Activated naive CD4-positive, alpha-beta T cell treated with anti-CD3 and anti-CD28 coated beads for 36 hours (primary cell): ENCODE measurements at places on chromosomes 11 and 22.

- DNase-seq: no peak
Observed at GRCh38 chr11:88039476-88040147, 135.6 kb downstream of the RAB38 start.

- DNase-seq: no peak
Observed at GRCh38 chr11:45859661-45860140, 12.4 kb downstream of the CRY2 start.

DNA sequence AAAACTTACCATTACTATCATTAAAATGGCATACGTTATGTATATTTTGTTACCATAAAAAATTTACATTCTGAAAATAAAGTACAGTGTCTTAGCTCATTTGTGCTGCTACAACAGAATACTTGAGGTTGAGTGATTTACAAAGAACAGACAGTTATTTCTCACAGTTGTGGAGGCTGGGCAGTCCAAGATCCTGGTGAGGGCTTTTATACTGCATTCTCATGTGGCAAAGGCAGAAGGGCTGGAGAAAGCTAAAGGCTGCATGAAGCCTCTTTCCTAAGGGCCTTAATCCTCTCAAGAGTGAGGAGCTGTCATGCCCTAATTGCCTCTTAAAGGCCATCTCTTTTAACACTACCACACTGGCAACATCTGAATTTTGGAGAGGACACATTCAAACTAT is 13.3 kb downstream of the GGTLC2 start:
- DNase-seq: no peak

DNA sequence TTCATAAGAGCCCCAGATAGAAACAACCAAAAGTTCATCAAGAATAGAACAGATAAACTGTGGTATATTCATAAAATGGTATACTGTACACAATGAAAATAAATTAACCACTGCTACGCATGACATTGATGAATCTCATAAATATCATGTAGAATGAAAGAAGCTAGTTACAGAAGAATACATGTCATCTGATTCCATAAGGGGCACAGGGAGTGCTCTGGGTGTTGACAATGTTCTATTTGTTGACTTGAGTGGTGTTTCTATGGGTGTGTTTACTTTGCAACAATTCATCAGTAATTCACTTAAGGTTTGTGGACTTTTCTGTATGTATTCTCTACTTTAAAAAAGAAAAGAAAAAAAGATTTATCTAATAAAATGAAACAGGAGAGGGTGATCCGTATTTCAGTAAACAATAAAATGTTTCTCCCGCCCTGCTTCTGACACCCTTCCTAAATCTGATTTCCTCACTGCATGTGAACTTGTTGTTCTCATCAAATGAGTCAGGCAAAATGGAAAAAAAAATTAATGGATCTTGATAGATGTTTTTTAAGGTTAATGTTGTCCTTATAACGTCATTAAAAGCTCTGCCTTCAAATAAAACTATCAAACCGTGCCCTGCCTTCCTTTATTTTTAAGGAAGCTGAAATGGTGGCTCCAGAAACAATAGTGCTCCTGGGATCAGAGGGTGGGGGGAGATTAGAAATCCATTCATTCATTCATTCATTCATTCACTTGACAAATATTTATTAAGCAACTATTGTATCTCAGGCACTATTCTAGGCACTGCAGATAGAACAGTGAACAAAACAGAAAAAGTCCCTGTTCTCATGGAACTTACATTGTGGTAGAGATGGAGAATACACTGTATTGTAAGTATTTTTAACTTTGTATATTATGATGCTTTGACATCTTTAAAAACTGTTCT is 77.2 kb upstream of the CD44 start:
- no peak for DNase-seq

DNA sequence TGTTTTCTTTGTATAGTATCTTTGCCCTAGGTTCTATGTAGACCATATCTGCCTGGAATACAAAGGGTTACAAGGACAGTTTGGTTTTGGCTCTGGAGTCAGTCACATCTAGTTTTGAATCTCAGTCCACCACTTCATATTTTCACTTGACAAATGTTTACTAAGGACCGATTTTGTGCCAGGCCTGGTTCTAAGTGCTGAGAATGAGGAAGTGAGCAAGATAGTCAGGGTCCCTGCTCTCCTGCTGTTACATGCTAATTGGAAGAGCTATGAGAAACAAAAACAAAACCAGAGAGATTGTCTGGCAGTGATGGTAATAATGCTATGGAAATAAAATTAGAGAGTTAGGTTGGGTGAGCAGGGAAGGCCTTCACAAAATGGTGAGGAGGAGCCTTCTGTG is 66.1 kb upstream of the ARHGAP20 start:
- DNase-seq: no peak

DNA sequence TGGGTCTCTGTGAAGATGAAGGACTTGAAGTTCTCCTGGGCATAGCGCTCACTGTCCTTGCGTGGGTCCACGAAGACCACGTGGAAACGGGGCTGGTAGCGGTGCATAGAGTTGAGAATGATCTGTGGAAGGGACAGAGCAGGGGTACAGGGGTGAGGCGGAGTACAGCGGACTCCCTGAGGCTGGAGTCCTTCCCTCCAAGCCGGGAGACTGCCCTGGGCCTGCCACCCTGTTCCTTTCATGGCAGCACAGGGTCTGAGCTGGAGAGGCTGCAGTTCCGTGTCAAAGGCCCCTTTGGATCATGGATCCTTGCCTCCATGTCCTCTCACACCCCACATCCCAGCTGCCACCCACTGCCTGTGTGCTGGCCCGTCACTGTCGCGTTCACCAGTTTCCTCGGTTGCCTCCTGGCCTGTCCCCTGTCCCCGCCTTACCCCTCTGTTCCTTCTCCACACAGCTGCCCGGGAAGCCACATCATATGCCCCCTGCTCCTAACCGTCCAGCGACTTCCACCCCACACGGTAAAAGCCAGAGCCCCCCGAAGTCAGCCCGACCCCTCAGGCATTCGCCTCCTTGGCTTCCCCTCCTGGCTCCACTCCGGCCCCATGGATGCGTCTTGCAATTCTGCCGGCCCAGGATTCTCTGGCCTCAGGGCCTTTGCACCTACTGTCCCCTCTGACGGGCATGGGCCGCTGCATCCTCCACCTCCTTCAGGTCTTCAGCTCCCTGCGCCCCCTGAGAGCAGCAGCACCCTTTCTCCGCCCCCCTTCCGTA is 3.4 kb upstream of the NUDT8 start:
- no peak for DNase-seq

- DNase-seq: no peak
Observed at GRCh38 chr11:126127898-126128297, 65.2 kb upstream of the CDON start.

- DNase-seq: no peak
Observed at GRCh38 chr11:111327908-111328624, 29.7 kb downstream of the POU2AF3 start.

DNA sequence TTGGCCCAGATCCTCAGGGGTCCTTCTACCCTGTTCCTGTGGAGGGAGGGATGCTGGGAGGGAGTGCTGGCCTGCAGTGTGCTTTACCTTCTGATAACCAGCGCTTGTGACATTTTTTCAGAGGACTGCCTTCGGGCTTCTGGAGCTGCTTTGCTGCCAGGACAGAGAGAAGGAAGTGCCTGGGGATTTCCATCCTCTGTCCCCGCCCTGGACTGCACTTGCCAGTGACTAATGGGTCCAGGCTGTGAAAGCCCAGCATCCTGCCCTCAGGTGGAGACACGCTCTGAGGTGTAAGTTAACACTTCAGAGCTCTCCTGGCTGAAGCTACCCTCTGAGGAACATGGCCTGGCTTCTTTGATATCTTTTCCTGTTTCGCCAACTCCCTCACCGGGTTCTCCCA is 158.7 kb upstream of the SYT13 start:
- peak; percentile 41 for DNase-seq

- no peak for DNase-seq
Observed at GRCh38 chr22:49576241-49577141, 251.2 kb downstream of the BRD1 start.

- DNase-seq: no peak
Observed at GRCh38 chr11:65560555-65561418, 2.6 kb upstream of the LTBP3 start.

DNA sequence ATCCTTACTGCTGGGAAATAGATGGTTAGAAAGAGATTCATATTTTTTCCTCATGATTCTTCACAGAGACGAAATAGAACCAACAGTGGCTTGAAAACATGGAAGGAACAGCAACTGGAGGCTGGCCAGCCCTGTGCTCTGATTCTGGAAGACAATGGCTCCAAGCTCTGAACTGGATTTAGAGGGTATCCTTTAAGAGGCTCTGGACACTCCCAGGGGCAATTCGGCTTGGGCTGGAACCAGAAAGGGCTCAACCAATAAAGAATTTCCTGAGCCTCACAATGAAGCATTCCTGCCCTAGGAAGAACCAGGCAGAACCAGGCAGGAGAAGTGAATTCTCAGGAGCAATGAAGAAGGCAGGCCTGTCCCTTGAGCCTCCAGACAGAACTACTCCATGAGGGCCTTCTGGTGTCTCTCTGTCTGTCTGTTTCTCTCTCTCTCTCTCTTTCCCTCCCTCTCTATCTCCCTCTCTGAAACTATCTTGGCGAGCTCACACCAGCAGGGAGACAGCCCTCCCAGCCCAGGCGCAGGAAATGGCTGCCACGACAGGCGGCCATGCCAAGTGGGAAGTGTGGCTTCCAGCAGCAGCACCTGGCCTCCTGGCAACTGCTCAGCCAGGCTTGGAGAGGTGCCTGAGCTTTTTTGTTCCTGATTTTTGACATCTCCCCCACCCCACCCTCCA is 93.3 kb downstream of the RCN1 start:
- DNase-seq: no peak

DNA sequence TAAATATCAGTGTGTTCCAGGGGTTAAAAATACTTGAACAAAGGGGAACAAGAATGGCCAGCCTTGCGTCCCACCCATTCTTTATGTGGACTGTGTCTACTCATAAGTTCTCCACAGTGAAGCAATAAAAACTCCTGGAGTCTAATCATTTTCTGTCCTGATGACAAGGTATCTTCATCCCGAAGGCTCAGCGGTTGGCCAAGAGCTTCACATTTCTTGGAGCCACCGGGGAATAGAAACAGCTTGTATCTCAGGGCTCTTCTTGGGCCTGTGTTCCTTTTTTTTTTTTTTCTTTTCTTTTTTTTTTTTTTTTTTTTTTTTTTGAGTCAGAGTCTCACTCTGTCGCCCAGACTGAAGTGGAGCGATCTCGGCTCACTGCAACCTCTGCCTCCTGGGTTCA is 36.8 kb upstream of the ADORA2A start:
- no peak for DNase-seq

- peak; percentile 38 for DNase-seq
Observed at GRCh38 chr11:11843211-11843621, 1.4 kb downstream of the USP47 start.

DNA sequence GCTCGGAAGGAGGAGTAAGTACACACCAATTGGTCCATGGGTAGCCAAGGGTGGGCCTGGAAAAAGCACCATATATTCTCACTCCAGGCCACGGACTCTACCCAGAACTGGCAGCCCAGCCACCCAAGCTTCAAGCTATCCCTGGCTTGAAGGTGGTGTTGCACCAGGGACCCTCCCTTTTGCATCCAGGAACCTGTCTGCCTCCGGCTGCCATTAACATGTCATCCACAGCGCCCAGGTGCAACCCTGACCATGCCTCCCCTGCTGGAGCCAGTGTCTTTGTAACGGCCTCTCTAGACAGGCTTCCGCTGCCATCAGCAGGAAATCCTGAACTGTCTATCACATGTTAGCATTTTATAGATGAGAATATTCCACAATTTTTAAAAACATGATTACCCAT is 2158.5 kb upstream of the RAG2 start:
- DNase-seq: no peak

DNA sequence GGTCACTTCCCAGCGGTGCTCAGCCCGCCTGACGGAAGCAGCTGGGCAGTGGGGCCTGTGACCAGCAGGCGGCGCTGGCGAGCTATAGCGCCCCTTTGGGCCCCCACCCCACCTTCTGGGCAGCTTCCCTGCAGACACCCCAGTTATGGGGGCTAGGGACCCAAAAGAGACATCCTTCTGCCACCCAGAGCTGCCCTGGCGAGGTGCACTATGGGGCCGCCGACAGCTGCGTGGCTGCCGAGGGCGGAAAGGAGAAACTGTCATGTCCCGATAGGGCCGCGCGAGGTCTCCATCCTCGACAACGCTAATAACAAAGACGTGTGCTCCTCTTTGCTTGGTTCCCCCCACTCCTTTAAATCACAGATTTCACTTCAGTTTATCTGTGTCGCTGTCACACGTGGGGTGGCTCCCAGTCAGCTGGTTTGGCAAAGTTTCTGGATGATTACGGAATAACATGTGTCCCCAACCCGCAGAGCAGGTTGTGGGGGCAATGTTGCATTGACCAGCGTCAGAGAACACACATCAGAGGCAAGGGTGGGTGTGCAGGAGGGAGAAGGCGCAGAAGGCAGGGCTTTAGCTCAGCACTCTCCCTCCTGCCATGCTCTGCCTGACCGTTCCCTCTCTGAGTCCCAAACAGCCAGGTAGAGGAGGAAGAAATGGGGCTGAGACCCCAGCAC is 673 bp upstream of the MYO7A start:
- peak; percentile 64 for DNase-seq

DNA sequence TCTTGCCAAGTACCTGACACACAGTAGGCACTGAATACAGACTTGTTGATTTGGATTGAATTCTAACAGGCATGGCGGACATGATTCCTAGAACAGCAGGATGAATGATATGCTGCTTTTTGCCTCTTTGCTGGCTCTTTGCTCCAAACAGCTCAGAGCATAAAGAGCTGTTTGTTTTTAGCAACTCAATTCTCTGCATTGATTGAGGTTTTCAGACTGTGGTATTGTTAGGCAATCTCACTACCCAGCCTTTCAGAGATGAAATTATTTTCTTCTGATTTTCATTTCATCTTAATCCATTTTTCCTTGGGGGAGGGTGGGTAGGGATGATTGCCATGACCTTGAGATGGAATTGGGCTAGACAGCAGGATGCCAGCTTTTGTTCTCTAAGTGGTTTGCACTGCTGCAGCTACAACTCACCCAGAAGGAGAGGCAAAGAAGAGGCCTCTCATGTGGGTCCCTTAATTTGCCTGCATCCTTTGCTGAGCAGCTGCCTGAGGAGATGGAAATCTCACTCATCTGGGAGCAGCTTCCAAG is 20.5 kb downstream of the COA4 start:
- no peak for DNase-seq

- DNase-seq: no peak
Observed at GRCh38 chr11:44397586-44398178, 87.7 kb upstream of the ALX4 start.

GRCh38 chr11:69471729-69472540 is 9.5 kb upstream of the LINC01488 start:
- no peak for DNase-seq

- peak; percentile 62 for DNase-seq
Observed at GRCh38 chr11:129881570-129882170, 13.7 kb downstream of the NFRKB start.

- no peak for DNase-seq
Observed at GRCh38 chr11:107856180-107856980, 2.2 kb downstream of the SLC35F2 start.

DNA sequence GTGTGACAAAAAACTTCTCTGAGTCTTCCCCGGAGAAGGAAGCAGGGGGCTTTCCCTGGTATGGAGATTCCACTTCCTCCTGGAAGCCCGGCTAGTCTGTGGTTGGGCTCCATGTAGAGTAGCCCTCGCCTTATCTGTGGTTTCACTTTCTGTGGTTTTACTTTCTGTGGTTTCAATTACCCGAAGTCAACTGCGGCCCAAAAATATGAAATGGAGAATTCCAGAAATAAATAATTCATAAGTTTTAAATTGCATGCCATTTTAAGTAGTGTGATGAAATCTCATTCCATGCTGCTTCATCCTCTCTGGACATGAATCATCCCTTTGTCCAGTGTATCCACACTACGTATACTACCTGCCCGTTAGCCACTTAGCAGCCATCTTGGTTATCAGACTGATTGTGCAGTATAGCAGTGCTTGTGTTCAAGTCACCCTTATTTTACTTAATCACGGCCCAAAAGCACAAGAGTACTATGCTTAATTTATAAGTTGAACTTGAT is 275.0 kb upstream of the SESN3 start:
- DNase-seq: no peak
